ENCODE measurements at places on chromosomes 4 and X. TPM values are rescaled to one million over a fixed set of nuclear protein-coding genes. Genes with fewer than 3 reads are reported as not detected.

Gene HPSE
- total RNA-seq: 1.3 TPM

Gene EDNRA
- total RNA-seq: 6.1 TPM

Gene DRP2
- 0.05 TPM for total RNA-seq

Gene UGT2B10
- not detected for total RNA-seq

Gene KLB
- 0.12 TPM for total RNA-seq

Gene CT45A3
- not detected for total RNA-seq

Gene SCML2
- 1.4 TPM for total RNA-seq

Gene PHKA2
- 57.7 TPM for total RNA-seq

Gene VCX
- not detected for total RNA-seq

Gene TRIML2
- total RNA-seq: not detected

Gene TMEM156
- not detected for total RNA-seq

Gene MAOA
- total RNA-seq: 103 TPM

Gene DACH2
- not detected for total RNA-seq

Gene PLP1
- 9.4 TPM for total RNA-seq

Gene MAPK10
- total RNA-seq: 3.2 TPM

Gene TCEAL2
- total RNA-seq: not detected

Gene AMBN
- total RNA-seq: not detected

Gene CSAG3
- not detected for total RNA-seq

Gene FGFR3
- total RNA-seq: 1.7 TPM

Gene RPS6KA6
- 0.37 TPM for total RNA-seq

Gene PPP1R2C
- total RNA-seq: not detected

Gene SMIM10
- total RNA-seq: 5.3 TPM

Gene SGMS2
- total RNA-seq: 23.1 TPM

Gene ZNF185
- total RNA-seq: 2.5 TPM

Gene RNF150
- 57.1 TPM for total RNA-seq

Gene TSPAN7
- 20.0 TPM for total RNA-seq

Gene ANKRD50
- 5.4 TPM for total RNA-seq

Gene BGN
- total RNA-seq: 40.6 TPM

Gene GPAT3
- total RNA-seq: 38.9 TPM

Gene UGT2A1
- total RNA-seq: not detected

Gene TAB3
- 12.8 TPM for total RNA-seq

Gene RPL39
- total RNA-seq: 1,069 TPM

Gene MMRN1
- 10.1 TPM for total RNA-seq

Gene SRPK3
- 43.6 TPM for total RNA-seq

Gene ADRA2C
- total RNA-seq: 5.9 TPM

Gene CT55
- total RNA-seq: not detected

Gene KCND1
- total RNA-seq: 0.47 TPM

Gene PTTG2
- 1.0 TPM for total RNA-seq

Gene SHROOM3
- total RNA-seq: 14.2 TPM

Gene TEX11
- not detected for total RNA-seq

Gene DGAT2L6
- total RNA-seq: not detected

Gene PABPC5
- total RNA-seq: 0.72 TPM

Gene GPR34
- total RNA-seq: 8.6 TPM

Gene FANCB
- 0.94 TPM for total RNA-seq

Gene FSTL5
- not detected for total RNA-seq

Gene ERAS
- not detected for total RNA-seq

Gene FOXR2
- total RNA-seq: not detected

Gene HEPH
- 11.8 TPM for total RNA-seq

Gene S100P
- total RNA-seq: 1.1 TPM

Gene FGF13
- 0.59 TPM for total RNA-seq

Gene CENPVL1
- not detected for total RNA-seq

Gene SH3D19
- total RNA-seq: 107 TPM

Gene SMIM31
- total RNA-seq: not detected

Gene PLXNB3
- 2.4 TPM for total RNA-seq

Gene GAGE12E
- not detected for total RNA-seq

Gene FGA
- total RNA-seq: not detected

Gene GIMD1
- total RNA-seq: not detected

Gene SLC7A11
- total RNA-seq: 0.20 TPM

Measured in left ventricle myocardium superior (tissue), 1 donor.